Activated T-cell treated with anti-CD3 and anti-CD28 coated beads, Interleukin-2, amount 50 U/mL, for 1 hour (primary cell): ENCODE measurements at places on chromosomes 4 and X.

- DNase-seq, result no peak
Measured at GRCh38 chr4:36064117-36064516, 180.2 kb downstream of the ARAP2 start.

DNA sequence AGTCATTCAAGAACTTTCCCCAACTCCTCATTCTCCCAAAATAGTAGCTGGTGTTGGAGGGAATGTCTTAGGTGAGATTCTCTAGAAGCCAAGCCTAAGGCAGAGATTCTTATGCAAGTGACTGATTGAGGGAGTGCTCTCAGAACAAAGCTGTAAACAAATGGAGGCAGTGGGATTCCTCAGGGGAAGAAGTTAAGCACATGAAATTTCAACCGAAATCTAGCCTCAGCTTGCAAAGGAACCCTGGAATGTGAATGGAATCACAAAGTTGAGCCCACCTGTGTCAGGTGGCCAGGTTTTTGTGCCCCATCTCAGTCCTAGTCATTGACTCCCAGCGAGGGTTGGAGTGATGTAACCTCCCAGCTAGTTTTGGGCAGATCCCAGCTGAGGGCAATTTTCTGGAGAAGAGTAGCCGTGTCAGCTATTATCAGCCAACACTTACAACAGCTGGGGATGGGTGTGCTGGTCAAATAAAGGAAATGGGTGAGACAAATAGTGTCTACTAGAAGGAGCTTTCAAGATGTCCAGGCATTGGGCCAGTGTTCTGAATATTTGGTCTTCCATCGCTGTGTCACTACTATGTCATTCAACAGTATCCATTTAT lies 29.7 kb upstream of the FGF2 start:
- no peak for DNase-seq

- DNase-seq, result no peak
Measured at GRCh38 chr4:60404027-60404426, 796.1 kb upstream of the ADGRL3 start.

DNA sequence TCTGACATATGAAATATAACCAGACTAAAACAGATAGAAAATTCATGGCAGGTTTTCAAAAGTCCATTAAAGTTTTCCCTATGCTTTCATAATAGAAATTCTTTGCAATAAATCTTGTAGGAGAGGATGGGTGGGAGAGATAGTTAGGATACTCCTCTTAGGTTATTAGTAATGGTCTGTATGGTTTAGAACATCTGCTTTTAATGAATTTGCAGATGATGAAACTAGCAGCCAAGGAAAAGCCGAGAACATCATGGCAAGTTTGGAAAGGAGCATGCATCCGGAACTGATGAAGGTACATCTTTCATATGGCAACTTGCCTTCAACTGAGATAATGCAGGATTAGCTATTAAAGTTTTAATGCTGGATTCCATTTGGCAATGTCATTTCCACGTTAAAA lies 70.7 kb downstream of the DOCK11 start:
- no peak for DNase-seq

DNA sequence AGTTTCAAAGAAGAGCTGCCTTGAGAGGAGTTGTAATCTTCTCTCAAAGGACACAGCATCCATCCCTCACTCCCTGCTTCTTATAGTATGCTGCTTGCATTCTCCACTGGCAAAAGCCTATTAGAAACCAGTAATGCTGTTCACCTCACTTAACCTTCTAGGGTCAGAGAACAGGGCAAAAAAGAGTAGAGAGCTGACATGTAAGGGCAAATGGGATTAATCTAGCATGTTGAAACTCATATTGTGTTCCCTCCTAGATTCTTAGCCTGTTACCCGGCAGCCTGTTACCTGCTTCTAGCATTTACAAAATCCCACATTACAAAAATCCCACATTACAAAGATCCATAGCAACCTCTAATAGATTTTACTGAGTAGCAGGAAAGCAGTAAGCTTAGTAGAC lies 244.7 kb downstream of the SLC7A11 start:
- DNase-seq, result no peak

DNA sequence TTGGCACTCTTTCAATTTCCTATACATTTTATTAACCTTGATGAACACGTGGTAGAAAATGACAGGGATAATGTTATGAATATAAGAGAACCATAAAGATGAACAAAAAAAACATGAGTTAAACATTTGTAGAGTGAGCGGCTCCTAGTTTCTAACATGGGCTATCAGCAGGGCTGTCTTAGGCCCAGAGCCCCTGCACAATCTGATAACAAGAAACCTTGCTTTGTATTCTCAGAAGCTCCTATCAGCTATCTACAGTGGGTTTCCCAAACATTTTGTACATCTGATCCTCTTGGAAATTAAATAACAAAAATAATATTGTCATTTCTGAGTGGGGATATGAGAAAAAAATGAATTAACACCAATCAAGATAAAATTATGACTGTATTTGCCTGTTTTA lies 10.6 kb upstream of the RBPJ start:
- no peak for DNase-seq

DNA sequence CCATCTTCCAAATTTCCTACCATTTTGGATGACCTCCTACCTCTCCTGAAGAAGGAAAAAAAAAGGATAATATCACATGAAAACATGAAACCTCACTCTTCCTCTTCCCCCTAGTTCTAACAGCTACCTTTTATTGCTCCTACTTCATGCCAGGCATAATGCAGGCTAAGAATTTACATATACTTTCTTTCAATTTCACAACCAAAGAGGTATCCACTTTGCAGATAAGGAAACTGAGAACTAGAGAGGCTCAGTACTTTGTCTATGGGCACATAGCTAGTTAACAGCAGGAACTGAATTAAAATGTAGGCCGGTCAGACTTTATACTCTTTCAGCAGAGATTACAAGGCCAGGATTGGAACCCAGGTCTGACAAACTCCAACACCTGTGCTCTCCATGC lies 34.4 kb upstream of the BEND2 start:
- no peak for DNase-seq

- DNase-seq, result no peak
Measured at GRCh38 chr4:26839534-26839951, 21.1 kb upstream of the STIM2 start.

DNA sequence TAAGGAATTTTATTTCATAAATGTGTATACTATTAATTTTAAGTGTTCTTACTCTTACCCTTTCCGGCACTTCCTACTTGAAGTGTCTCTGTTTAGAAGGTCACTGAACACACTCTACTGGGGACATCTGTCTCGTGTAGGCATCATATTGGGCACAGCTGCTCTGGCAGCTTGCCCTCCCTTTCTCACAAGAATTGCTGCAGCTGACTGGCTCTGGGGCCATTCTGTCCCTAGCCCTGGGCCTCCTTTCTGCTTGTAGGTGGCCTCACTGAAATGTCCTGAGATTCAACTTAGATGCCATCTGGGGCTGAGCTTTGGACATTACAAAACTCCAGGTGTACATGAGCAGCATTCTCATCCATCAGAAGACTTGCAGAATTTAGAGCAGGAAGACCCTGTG lies 49.6 kb downstream of the SMAD1 start:
- no peak for DNase-seq

GRCh38 chr4:6592804-6593563 lies 18.0 kb downstream of the MAN2B2 start:
- DNase-seq, result no peak

- DNase-seq, result no peak
Measured at GRCh38 chr4:7787681-7788141, 151.9 kb downstream of the AFAP1 start.

DNA sequence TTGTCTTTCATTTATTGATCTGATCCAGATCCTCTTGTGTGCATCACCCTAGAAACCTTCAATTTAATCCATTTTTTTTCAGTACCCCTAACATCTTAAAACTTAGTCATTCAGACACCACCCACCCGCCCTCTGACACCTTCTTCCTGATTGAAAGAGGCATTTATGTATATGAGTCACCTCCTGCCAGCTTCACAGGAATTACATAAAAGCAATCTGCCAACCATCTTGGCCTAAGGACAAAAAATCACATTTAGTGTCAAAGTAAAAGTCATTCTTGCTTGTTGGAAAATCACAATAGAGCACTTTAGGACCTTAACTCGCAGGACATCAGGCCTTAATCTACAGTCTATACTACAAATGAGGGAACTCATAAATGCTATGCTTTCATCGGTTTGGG lies 52.1 kb downstream of the NDST3 start:
- DNase-seq, result no peak

DNA sequence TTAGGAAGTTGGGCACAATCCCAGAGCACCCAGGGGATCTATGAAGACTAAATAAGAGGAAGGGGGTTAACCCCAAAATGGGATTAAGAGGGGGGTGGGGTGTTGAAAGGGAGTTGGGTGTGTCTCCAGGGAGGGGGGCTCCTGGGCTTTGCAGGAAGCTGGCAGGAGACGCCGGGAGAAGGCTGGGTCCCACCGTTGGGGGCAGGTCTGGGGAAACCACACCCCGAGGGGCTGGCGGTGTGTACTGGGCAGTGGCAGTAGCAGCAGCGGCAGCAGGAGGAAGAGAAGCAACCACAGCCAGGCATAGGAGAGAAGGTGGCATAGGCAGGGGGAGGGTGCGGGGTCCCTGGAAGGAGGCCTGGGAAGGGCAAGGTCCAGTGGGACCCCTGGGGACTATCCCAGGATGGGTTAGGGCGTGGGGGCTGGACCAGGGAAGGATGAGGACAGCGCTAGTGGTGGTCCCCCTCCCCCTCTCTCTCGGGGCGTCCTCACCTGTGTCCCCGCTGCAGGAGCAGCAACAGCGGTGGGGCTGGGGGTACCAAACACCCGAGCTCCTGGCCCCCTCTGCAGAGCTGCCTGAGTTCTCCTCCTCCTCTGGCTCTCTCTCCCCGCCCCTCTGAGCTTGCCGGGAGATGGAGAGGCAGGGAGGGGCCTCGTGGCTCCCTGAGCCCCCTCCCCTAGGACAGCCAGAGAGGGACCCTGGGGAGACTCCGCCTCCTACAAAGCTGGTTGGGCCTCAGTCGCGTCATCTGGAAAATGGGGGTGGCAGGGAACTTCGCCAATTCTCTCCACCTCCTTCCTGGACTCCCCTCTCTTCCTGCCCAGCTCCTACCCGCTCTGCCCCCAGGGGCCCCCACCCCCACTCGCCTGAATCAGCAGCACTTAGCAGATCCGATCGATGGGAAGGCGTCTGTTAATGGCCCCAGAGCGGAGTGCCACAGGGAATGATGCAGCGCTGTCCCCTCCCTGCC lies at the start of gene KCND1:
KCND1 (minus strand) TSS at position 596 of the 971 bp plus-strand sequence. CDS start 1,573 bp downstream, outside the sequence.
- DNase-seq, result no peak

- no peak for DNase-seq
Measured at GRCh38 chrX:66164470-66164869, 423 bp downstream of the HEPH start.

GRCh38 chrX:107826238-107827029 lies 768 bp downstream of the MID2 start:
- DNase-seq, result peak; percentile 60

DNA sequence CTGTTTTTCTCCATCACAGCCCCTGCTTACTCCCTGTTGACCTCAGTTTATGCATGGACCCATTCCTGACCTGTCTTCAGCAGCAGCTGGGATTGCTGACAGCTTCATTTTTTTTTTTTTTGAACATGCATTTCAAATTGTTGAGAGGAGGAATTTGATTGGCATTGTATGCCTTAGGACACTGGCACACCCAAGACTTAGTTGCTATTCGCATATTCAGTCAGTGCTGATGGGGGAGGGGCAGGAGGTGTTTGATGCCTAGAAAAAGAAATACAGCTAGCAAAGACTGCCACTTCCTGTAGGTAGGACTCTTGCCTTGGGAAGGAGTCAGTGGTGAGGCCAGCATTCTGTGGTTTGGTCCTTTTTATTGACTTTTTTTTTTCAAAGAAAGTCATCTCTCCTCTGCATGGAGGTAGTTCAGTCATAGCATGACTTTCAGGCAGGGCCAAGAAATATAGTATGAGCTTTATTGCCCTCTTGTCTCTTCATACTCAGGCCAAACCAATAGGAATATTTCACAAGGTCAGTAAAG lies 33.6 kb upstream of the XK start:
- no peak for DNase-seq

DNA sequence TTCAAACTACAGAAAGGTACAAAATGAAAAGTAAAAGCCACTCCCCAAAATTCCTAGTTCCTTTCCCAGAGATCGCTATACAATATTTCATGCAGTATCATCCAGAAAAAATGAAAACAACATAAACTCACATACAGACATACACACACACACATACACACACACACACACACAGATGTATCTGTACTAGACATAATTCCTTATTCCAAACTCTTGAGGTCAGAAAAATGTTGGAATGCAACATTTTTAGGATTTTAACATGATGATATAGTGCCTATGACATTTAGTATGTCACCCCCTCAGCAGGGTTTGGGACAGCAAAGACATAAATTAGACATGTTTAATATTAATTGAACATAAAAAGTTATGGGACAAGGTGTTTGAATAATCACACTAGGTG lies 73.4 kb upstream of the LHFPL1 start:
- no peak for DNase-seq

GRCh38 chr4:147479786-147480185 lies 1.1 kb upstream of the EDNRA start:
- no peak for DNase-seq

DNA sequence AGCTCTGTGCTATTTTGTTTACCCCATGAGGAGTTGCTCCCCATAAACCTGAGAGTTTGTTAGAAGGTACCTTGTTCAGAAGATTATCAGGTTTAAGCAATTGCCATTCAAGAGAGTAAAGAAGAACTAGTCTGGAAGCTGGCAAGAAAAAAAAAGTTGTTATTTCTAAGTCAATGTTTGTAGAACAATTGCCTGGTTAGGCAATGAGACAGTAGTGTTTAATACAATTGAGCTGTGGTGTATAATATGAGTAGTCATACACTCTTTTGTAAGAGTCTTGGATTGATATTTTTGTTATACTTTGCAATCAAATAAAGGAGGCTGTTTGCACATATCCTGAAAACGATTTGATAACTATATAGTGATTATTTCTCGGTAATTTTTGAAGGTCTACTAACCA lies 44.7 kb downstream of the GALNT7 start:
- no peak for DNase-seq

DNA sequence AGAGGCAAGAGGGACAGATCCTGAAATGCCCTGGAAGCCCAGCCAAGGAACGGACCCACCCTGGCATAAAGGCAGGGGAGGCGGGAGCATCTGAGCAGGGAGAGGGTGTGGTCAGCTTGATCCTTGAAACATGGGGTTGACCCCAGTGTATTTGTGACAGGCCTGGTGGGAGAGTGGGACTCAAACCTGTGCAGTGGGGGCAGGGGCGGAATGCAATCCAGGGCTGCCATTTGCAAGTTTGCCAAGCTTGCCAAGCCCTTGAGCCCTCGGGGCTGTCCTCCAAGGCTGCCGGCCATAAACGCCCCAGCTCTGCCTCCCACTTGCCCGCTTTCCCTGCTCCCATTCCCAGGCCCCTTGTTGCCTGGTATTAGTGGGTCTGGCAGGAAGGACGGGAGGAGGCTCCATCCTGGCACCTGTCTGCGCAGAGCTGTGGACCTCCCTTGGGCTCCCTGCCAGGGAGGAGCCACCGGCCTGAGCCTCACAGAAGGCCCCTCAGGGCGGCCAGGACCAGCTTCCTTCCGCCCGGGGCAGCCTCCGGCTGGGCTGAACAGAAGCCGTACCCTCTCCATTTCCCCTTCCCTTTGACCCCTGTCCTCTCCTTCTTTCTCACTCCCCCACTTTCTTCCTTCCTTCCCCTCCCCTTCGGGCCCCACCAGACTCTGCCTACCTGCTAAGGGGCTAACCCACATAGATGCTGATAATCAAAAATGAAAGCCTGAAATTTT lies 661 bp downstream of the S100P start:
- no peak for DNase-seq
